Muscle of arm (tissue), 14 donors: ENCODE measurements at places on chromosomes 13 and 19.

DNA sequence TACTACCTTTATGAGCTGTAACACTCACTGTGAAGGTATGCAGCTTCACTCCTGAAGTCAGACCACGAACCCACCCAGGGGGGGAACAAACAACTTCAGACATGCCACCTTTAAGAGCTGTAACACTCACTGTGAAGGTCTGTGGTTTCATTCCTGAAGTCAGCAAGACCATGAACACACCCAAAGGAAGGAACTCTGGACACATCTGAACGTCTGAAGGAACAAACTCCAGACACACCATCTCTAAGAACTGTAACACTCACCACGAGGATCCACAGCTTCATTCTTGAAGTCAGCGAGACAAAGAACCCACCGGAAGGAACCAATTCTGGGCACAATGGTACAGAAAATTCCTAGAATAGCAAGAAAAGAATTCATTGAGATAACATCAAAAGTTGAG lies 1796.5 kb upstream of the MIR17HG start:
- DNase-seq: no peak

DNA sequence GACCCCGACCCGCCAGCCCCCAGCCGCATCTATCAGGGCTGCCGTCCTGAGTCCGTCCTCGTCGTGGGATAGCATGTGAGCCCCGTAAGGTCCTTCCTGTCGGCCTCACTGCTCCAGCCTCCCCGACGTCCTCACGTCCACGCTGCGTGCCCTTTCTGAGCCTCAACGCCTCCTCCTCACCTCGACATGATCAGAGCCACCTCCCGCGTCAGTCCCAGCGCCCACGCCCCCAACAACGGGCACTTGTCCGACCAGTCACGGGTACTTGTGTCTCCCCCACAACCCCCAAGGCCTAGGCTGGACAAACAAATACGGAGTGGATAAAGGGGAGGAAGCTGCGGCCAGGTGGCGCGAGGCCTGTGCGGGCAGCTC lies 665 bp downstream of the ZNF497 start:
- no peak for DNase-seq

DNA sequence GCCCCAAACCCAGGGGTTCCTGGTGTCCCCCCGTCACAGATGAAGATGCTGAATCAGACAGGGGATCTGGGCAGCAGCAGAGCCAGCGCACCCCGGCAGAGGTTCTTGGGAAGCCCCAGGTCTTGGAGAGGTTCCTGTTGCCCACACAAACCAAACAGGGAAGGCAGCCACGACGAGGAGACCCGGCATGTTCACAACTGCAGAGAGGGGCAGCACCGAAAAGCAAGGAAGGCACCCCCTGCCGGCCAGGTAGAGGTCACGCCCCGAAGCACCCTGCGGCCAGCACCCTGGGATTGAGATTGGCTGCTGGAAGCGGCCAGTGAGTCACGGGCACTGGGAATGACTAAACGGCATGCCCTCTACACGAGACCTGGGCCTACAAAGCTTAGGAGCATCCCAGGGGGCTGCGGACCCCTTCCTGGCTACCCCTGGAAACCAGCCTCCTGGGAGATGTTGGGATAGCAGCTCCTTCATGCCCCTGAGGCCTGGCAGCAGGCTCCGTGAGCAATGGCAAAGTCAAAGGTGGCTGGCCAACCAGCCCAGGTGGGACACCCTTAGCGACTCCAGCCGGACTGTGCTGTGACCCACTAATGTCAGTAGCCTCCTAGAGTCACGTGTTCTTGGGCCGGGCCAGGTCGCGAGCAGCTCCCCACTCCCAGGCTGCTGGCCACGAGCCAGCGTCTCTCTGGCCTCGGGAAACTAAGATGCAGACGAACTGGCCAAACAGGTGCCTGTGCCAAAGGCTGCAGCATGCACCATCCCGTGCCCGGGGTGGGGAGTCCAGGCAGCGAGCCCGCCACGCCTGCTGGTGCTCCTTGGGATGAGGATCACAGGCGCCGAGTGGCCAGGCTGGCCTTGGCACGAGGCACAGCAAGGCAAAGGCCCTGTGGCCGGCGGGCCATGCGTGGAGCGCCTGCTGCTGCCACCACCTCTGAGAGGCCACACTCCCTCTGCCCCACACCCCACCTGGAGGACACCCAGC lies 43.2 kb downstream of the MLLT1 start:
- no peak for DNase-seq

DNA sequence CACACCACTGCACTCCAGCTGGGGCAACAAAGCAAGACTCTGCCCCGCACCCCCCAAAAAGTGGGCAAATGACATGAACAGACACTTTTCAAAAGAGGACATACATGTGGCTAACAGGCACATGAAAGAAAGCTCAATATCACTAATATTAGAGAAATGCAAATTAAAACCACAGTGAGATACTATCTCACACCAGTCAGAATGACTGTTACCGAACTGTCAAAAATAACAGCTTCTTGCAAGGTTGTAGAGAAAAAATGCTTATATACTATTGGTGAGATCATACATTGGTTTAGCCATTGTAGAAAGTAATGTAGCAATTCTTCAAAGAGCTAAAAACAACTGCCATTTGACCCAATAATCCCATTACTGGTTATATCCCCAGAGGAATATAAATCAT lies 99.5 kb upstream of the SPATA13 start:
- no peak for DNase-seq

GRCh38 chr13:93690139-93690538 lies 463.5 kb downstream of the GPC6 start:
- peak; percentile 61 for DNase-seq

- no peak for DNase-seq
Measured at GRCh38 chr13:50361282-50361681, 346.0 kb downstream of the KCNRG start.

DNA sequence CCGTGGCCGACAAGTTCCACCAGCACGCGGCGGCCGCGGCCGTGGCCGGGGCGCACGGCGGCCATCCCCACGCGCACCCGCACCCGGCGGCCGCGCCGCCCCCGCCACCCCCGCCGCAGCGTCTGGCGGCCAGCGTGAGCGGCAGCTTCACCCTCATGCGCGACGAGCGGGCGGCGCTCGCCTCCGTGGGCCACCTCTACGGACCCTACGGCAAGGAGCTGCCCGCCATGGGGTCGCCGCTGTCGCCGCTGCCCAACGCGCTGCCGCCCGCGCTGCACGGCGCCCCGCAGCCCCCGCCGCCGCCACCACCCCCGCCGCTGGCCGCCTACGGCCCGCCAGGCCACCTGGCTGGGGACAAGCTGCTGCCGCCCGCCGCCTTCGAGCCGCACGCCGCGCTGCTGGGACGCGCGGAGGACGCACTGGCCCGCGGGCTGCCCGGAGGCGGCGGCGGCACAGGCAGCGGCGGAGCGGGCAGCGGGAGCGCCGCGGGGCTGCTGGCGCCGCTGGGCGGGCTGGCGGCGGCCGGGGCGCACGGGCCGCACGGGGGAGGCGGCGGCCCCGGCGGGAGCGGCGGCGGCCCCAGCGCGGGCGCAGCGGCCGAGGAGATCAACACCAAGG lies 821 bp downstream of the ONECUT3 start:
- DNase-seq: no peak

DNA sequence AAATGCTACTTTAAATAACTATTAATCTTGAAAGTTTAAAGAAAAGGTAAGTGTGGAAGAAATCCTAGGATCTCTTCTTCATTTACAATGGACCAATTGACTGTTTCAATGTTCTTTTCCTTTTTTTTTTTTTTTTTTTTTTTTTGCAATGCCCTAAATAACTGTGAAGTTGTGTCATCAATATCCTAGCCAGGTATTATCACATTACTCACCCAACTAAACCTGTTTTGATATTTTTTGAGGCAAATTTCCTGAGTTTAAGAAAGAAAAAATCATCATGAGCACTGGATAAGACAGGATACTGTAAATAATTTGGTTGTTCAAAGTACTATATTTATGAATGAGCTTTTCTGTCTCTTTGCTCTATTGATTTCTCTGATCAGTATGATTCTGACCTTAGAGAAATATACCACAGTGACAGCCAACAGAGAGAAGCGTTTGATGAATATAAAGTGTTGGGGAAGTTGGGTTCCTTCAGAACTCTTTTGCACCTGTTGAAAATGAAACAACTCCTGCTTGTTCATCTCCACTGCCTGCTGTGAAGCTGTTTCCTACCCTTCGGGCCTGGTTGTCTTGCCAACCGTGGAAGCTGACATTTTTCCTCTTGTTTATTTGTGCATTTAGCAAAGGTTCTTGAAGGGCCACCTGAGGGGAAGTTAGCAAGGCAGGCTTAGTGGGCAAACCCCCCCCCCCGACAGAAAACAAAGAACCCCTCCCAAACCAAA lies 1220.5 kb upstream of the SLC10A2 start:
- no peak for DNase-seq
